WTC11 (cell line): ENCODE measurements at places on chromosomes 5 and 9.

DNA sequence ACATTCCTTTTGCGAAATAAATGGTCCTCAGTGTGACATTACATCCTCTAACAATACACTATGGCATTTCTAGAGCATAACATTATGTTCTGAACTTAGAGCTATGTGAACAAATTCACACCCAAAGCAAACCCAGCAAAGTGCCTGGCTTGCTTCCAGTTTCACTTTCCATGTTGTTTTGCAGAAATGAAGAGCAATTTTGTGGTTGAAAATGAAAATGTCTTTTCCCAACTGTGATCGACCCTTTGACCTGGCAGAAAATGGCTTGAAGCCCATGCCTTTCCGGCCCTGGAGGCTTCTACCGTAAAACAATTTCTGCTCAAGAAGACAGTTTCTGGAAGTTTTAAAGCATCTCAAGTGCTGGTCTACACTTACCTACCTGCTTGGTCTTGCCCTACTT lies 344.7 kb upstream of the RGMB start:
- DNase-seq: no peak
- H3K4me1 ChIP-seq: peaks cover 71% of the 10 kb centered on the region
- no peak overlapping the region for H3K27ac ChIP-seq
- no peak overlapping the region for H3K4me3 ChIP-seq

- no peaks in the 10 kb centered on the region for H3K4me1 ChIP-seq
- no peak for DNase-seq
- H3K36me3 ChIP-seq: no peaks in the 10 kb centered on the region
- no peaks in the 10 kb centered on the region for H3K27me3 ChIP-seq
- no peak overlapping the region for H3K4me3 ChIP-seq
These were observed 96.8 kb upstream of the PJA2 start for GRCh38 chr5:109506556-109506955.

- peaks cover 9% of the 10 kb centered on the region for H3K4me1 ChIP-seq
- H3K27me3 ChIP-seq: no peaks in the 10 kb centered on the region
- H3K27ac ChIP-seq: no peak overlapping the region
- no peak overlapping the region for H3K4me3 ChIP-seq
- DNase-seq: no peak
These were observed 33.9 kb downstream of the NR4A3 start for GRCh38 chr9:99855467-99856176.

DNA sequence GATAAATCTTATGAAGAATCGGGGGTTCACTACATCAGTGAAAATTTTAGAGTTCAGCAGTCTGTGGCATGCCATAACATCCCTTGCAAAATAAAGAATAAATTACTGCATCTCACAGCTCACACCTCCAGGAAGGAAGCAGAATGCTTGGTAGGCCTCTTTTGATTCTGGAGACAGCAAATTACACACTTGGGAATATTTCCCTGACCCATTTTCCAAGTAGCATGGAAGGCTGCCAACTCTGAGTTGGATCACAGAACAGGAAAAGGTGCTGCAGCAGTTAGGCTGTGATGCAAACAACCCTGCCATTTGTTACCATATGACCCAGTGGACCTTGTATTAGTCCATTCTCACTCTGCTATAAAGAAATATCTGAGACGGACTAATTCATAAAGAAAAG lies 293.5 kb downstream of the ASTN2 start:
- H3K36me3 ChIP-seq: no peaks in the 10 kb centered on the region
- H3K27me3 ChIP-seq: no peaks in the 10 kb centered on the region
- no peaks in the 10 kb centered on the region for H3K4me1 ChIP-seq
- no peak for DNase-seq
- H3K27ac ChIP-seq: no peak overlapping the region

- no peaks in the 10 kb centered on the region for H3K36me3 ChIP-seq
- no peak for DNase-seq
- no peak overlapping the region for H3K27ac ChIP-seq
- peaks cover 4% of the 10 kb centered on the region for H3K4me1 ChIP-seq
- H3K4me3 ChIP-seq: no peak overlapping the region
These were observed 30.0 kb upstream of the SH3RF2 start for GRCh38 chr5:145906401-145906800.

GRCh38 chr5:8329773-8330172 lies 460.8 kb downstream of the MTRR start:
- H3K27me3 ChIP-seq: no peaks in the 10 kb centered on the region; the same call in 1 of the 2 replicates
- peaks cover 20% of the 10 kb centered on the region for H3K4me1 ChIP-seq
- DNase-seq: no peak

GRCh38 chr5:125890511-125890931 lies 532.7 kb upstream of the GRAMD2B start:
- no peaks in the 10 kb centered on the region for H3K27me3 ChIP-seq
- H3K4me3 ChIP-seq: no peak overlapping the region
- H3K4me1 ChIP-seq: no peaks in the 10 kb centered on the region
- no peaks in the 10 kb centered on the region for H3K36me3 ChIP-seq
- no peak for DNase-seq

- no peak overlapping the region for H3K4me3 ChIP-seq
- no peaks in the 10 kb centered on the region for H3K36me3 ChIP-seq
- no peaks in the 10 kb centered on the region for H3K4me1 ChIP-seq
- no peak overlapping the region for H3K27ac ChIP-seq
- H3K27me3 ChIP-seq: peaks cover 21% of the 10 kb centered on the region
These were observed 52.7 kb upstream of the ZNF618 start for GRCh38 chr9:113823421-113823820.

- no peaks in the 10 kb centered on the region for H3K27me3 ChIP-seq
- peaks cover 6% of the 10 kb centered on the region for H3K36me3 ChIP-seq
- peak overlapping the region; percentile 30 for H3K27ac ChIP-seq
- peaks cover 33% of the 10 kb centered on the region for H3K4me1 ChIP-seq
- no peak for DNase-seq
These were observed 38.8 kb downstream of the EHMT1 start for GRCh38 chr9:137657606-137658005.
